Transverse colon (tissue), 4 donors: ENCODE measurements at places on chromosomes 5 and 9.

DNA sequence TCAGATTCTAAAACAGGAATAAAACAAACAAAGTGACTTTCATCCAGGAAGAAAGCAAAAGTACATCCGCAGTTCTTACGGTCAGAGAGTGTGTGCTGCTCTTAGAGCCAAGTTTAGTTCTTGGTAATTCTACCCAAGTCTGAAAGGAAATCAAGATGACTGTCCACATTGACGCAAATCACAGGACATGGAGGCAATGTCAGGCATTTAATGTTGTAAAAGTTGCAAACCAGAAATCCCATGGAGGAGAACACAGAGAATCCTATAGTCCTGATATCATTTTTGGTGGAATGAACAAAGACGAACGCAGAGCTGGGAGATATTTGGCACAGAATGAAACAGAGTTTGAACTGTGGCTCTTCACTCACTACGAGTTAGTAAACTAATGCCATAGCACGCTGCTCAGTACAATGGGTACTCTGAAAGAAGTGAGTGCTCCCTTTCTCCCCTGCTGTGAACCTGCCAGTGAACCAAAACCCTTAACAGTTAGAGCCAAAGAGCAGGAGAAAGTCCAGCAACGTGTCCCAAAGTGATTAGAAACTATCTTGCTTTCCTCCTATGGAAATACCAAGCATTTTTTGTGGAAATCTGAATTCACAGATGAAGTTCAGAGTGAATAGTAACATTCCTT, 74.3 kb downstream of the MUSK start:
- no peak for DNase-seq

GRCh38 chr5:27503813-27504212, 465.4 kb upstream of the CDH9 start:
- DNase-seq, result no peak

GRCh38 chr5:172640139-172640538, 924 bp upstream of the NEURL1B start:
- no peak for DNase-seq

DNA sequence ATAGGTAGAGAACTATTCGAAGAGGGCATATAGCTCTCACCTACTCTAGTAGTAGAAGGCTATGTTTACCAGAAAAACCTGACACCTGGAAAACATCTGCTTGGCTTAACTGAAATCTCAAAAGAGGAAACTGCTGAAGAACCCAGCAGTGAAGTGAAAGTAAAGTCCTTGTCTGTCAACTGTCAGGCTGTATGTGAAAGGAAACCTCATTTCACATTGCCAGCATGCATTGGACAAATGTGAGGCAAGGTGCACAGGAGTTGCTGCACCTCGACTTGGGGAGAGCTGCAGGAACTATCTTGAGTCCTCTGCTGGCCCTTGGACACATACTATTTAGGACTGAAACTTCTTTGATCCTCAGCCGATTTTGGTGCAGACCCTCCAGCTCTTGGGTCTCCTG, 53.3 kb downstream of the NREP start:
- DNase-seq, result no peak

- DNase-seq, result no peak
Measured at GRCh38 chr5:61765471-61765870, 433.4 kb downstream of the ZSWIM6 start.

GRCh38 chr5:98763001-98763630, 10.3 kb upstream of the RGMB start:
- DNase-seq, result no peak

GRCh38 chr9:38233343-38233742, 159.2 kb upstream of the ALDH1B1 start:
- DNase-seq, result no peak

DNA sequence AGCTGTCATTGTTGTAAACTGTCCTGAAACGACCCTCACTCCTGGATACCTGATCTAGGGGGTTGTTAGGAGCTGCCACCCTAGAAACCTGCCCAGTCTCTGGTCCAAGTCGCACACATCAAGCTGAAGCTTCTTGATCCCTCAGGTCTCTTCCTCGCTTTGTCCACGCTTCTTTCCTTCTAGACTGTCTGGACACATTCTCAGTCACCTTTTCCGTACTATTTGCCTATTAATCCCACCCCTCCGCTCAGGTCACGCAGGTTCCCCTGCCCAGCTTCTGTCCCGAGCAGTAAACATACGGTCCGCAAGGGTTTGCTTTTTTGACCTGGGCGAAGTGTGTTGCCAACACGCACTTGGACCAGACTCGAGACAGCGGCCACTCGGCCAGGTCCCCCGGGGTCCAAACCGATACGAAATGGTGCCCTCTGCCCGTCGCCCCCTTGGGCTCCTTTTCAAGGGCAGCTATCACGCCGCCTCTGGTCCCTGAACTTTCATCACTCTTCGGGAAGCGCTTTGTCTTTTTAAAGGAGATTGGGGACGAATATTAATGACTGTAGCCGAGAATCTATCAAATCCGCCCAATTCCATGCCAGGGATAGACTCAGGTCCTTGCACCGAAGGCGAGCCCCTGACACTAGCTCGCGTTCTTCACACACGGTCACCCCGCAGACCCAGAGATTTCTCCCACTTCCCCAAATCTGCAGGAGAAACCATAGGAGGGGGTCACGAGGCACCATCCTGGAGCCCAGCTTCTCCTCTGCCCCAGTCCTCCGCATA, 814 bp downstream of the PLCXD3 start:
- no peak for DNase-seq

- no peak for DNase-seq
Measured at GRCh38 chr5:142846406-142846805, 76.2 kb downstream of the ARHGAP26 start.

- no peak for DNase-seq
Measured at GRCh38 chr5:91586232-91586631, 203.1 kb upstream of the ARRDC3 start.

GRCh38 chr5:143673676-143674468, 138.1 kb upstream of the HMHB1 start:
- DNase-seq, result no peak

GRCh38 chr9:134888603-134889190, 8.1 kb downstream of the FCN2 start:
- DNase-seq, result no peak

DNA sequence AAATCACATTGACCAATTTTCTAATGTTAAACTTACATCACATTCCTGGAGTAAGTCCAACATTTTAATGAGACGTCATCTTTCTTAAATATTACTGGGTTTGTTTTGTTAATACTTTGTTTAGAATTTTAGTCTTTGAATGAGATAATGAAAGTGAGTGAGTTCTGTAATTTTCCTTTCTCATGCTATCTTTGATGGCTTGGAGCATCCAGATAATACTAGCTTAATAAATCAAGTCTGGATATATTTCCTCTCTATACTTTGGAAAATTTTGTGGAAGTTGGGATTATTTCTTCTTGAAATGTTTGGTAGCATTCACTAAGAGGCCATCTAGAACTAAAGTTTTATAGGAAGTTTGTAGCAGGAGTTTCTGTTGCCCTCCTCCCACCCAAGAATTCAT, 90.8 kb upstream of the IL7R start:
- no peak for DNase-seq

GRCh38 chr9:135410831-135411473, 68.6 kb upstream of the PPP1R26 start:
- no peak for DNase-seq

DNA sequence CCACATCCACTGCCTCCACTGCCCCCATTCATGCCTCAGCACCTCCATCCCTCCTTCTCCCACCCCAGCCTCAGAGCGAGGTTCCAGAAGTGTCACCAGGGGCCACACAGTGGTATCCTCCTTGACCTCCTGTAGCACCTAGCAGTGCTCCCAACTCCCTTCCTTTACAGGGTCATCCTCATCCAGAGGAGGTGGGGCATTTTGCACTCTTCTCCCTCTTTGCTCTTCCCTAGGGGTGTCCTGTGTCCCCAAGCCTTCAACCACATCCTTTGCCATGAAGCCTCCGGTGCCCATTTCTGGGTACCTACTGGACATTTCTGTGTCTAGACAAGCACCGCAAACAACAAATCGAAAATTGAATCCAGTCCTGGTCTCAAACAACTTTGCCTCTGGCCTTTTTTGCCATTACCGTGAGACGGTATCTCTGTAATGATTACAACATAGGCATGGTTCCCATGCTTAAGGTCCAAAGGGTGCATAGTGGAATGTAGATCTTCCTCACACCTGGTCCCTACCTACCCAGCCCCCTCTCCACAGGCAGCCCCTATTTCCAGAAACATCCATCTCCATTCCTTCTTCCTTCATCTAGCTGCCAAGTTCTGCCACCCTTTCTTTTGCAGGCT, 17.6 kb downstream of the WWC1 start:
- no peak for DNase-seq

GRCh38 chr9:76803762-76804161, 39.5 kb downstream of the PCA3 start:
- DNase-seq, result no peak

DNA sequence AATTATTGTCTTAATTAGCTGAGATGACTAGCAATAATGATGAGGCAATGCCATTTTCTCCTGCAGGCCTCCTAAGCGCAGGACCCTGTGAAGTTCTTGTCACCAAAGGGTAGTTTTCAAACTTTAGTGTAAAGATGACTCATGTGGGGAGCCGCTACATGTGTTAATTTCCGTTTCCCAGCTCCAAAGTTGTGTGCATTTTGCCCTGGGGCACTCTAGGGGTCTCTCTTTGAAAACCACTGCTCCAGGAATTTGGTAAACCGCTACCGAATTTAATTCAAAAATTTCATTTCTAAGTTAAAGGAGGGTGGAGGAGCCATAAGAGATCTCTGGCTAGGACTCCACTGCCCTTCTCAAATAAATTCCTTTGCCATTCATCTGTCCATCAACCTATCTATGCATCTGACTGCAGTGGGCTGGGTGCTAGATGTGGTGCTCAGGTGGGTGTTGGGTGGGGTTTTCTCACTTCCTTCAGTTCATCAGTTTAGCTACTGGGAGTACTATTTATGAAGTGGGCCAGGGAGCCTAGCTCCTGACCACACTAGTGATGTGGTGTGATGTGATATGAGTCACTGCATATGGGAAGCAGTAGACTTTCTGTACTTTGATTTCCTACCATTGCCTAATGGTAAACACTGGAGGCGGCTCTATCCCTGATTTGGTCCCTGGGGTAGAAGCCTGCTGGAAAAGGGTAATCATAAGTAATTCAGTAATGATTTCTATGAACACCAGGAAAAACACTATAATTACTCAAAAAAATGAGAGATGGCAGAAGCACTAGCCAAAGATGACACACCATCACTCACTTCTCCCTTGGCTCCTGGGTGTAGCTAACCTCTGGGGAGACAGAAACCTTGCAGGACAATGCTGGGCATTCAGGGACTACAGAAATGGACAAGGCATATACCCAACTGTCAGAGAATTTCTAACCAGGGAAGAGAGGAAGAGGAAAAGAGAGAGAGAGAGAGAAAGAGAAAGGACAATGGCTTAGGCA, 4.0 kb upstream of the ZSWIM6 start:
- no peak for DNase-seq

DNA sequence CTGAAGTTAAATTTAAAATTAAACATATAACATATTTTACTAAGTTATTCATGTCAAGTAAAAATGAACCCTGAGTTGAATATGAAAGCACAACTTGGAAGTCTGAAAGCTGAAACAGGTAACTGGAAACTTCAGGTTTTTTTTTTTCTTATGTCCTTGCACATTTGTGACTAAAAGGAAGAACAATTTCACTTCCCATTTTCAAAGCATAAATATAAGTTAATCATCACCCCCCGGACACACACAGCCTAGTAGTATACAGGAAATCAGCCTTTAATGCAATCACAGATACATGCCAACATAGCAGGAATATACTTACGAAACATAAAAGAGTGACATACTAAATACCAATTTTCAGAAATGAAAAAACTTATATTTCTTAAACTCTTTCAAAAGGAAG, 225.9 kb downstream of the RFX3 start:
- DNase-seq, result no peak

- DNase-seq, result no peak
Measured at GRCh38 chr5:17378346-17378997, 119.6 kb upstream of the TAF11L2 start.

DNA sequence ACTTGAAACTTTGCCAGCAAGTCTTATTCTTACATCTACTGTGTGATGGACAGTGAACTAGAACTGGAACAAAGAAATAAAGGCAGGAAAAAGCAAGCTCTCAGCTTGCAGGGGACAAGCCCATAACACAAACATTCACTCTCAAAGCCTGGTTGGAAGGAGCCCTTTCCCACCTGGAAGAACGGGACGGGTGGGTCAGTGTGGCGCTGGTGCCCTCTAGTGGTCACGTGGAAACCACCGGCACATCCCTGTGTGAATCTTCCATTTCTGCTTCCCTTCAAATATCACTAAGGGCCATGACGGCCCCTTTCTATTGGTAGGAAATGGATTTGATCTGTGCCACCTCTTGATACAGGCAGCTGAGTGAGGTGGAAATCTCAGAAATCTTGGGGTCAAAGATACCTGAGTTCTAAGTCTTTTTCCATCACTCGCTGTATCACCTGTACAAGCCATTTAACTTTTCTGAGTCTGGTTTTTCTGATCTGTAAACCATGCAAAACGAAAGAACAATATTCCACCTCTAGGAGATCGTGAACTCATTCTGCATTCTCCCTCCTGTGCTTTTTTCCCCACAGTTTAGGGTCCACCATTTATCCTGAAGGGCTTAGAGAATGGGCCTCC, 211.6 kb downstream of the MSX2 start:
- peak; percentile 35 for DNase-seq

- no peak for DNase-seq
Measured at GRCh38 chr5:81202655-81203054, 30.5 kb upstream of the CKMT2 start.

- DNase-seq, result no peak
Measured at GRCh38 chr9:131809941-131810344, 70.1 kb upstream of the RAPGEF1 start.

DNA sequence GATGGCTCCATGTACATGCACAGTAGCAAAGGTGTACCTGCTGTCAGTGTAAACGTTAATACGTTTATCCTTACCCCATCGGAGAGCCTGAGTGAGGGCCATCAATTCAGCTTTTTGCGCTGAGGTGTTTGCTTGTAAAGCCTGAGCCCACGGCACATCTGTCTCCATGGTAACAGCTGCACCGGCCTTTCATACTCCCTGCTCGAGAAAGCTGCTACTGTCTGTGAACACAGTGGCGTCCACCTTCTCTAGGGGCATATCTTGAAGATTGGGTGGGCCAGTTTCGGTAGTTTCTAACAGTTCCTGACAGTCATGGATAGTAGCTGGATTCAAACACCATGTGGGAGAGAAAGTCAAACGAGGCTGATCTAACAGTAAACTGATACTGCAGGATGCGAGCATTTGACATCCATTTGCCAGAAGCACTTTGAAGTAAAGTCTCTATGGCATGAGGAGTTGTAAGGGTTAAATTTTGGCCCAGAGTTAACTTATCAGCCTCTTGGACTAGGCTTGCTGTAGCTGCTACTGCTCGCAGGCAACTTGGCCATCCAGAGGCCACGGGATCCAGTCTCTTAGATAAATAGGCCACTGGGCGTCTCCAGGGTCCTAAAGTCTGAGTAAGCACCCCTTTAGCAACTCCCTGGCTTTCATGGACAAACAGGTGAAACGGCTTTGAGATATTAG, 21.0 kb upstream of the RHOBTB3 start:
- no peak for DNase-seq

- DNase-seq, result no peak
Measured at GRCh38 chr9:18477121-18477660, 3.2 kb downstream of the ADAMTSL1 start.
